ENCODE measurements at places on chromosomes 3 and 15. TPM values are rescaled to one million over a fixed set of nuclear protein-coding genes. Genes with fewer than 3 reads are reported as not detected.

GRCh38 chr3:149095487-149095886 is 9.2 kb upstream of the HLTF start:
- H3K27me3 ChIP-seq, result no peaks in the 10 kb centered on the region
- H3K36me3 ChIP-seq, result no peaks in the 10 kb centered on the region
- no peaks in the 10 kb centered on the region for H3K4me1 ChIP-seq
- H3K27ac ChIP-seq, result no peak overlapping the region
- DNase-seq, result no peak

DNA sequence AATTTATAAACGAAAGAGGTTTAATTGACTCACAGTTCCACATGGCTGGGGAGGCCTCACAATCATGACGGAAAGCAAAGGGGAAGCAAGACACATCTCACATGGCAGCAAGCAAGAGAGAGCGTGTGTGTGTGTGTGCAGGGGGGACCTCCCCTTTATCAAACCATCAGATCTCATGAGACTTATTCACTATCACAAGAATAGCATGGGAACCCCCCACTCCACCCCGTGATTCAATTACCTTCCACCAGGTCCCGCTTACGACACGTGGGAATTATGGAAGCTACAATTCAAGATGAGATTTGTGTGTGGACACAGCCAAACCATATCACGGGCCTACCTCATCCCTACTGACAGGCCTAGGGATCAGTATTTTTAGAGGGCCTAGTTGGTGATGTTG is 3.1 kb upstream of the EPHB1 start:
- no peak for DNase-seq
- H3K36me3 ChIP-seq, result no peaks in the 10 kb centered on the region
- no peak overlapping the region for H3K27ac ChIP-seq
- H3K27me3 ChIP-seq, result peaks cover 23% of the 10 kb centered on the region

DNA sequence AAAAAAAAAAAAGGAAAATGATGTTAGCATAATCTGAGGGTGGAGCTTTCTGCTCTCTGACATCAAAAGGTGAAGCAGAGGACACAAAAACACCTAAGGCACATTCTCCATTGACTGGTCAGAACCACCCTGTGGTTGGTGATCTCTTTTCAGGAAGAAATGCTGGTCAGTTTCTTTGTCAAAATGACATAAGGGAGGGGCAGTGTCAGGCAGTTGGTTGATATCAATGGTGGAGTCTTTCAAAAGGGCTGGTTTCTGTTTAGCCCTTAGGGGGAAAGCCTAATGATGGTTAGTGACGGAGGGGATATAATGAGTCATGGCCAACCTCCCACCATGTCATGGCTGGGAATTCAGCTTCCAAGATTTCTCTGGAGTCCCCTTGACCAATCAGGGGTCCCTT is 185.9 kb upstream of the GBE1 start:
- no peaks in the 10 kb centered on the region for H3K36me3 ChIP-seq
- no peak for DNase-seq
- H3K27ac ChIP-seq, result no peak overlapping the region
- H3K27me3 ChIP-seq, result no peaks in the 10 kb centered on the region
- no peaks in the 10 kb centered on the region for H3K4me1 ChIP-seq
- no peak overlapping the region for H3K4me3 ChIP-seq

SNX22 gene
- 0.92 TPM for total RNA-seq

TMEM108 gene
- total RNA-seq, result 1.3 TPM

IP6K1 gene
- total RNA-seq, result 16.8 TPM

WDR93 gene
- total RNA-seq, result not detected
